LoVo (cell line): ENCODE measurements at places on chromosomes 11 and 22.
A peak's percentile ranks its signal among the peaks of the same experiment; 100 is the strongest.

GRCh38 chr11:74417860-74418508 lies 19.8 kb upstream of the PGM2L1 start:
- no peak for DNase-seq

- no peak for DNase-seq
These were observed 24.3 kb upstream of the OR5B12 start for GRCh38 chr11:58466293-58466692.

- DNase-seq = no peak
These were observed 21.3 kb downstream of the GRIK4 start for GRCh38 chr11:120532832-120533196.

GRCh38 chr11:129657866-129658525 lies 157.7 kb upstream of the TMEM45B start:
- DNase-seq = no peak

- no peak for DNase-seq
These were observed 484.5 kb downstream of the MN1 start for GRCh38 chr22:27317096-27317495.

DNA sequence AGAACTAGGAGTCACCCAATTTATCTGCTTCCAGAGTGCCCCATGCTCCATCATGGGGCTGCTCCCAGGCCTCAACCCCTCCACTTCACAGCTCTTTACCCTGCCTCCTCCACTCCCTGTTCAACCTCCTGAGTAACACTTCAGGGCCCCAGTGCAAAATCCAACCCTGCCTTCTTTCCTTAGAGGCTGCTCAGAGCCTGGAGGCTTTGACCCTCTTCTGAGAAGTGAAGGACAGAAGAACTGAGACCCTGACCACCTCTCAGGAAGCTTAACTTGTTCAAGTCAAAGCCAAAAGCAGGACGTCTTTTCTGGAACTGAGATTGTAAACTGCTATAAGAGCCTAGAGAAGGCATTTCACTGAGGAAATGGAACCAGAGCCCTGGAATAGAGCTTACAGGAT lies 15.5 kb downstream of the EIF3F start:
- no peak for DNase-seq

DNA sequence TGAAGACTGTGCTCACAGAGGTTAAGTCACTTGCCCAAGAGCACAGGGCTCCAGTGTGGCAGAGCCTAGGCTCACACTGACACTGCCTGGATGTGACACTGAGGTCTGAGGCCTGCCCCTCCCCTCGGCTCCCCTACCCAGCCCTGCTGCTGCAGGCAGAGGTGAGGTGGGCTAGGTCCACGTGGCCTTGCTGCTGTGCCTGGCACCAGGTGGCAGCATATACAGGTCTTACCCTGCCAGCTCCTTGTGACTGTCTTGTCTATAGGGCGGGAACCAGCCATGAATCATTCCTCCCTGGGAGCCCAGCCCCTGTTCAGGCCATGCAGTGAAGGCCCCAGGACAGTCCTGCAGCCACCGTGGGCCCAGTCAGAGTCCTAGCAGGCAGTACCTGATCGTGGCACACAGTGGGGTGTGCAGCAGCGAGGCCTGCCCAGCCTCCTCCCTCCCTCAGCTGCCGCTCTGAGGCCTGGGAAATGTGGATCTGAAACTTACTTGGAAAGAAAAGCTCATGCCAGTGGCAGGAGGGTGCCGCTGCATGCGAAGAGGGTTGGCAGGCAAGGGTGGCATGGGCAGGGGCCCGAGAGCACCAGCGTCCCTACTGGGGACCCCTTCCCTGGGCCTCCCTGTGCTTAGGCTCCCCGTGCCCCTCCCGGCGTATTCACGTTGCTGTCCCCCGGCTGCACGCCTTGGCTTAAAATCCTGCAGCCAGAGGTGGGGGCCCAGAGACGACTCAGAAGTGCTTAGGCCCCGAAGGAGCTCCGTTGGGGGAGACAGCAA lies 1.2 kb upstream of the CERK start:
- peak; percentile 89 for DNase-seq

- peak; percentile 44 for DNase-seq
These were observed 147.5 kb upstream of the CTSC start for GRCh38 chr11:88484873-88485621.

GRCh38 chr11:106679581-106679980 lies 338.7 kb downstream of the GUCY1A2 start:
- no peak for DNase-seq
